ENCODE measurements at places on chromosomes 1 and 21.
A peak's percentile ranks its signal among the peaks of the same experiment; 100 is the strongest.

DNA sequence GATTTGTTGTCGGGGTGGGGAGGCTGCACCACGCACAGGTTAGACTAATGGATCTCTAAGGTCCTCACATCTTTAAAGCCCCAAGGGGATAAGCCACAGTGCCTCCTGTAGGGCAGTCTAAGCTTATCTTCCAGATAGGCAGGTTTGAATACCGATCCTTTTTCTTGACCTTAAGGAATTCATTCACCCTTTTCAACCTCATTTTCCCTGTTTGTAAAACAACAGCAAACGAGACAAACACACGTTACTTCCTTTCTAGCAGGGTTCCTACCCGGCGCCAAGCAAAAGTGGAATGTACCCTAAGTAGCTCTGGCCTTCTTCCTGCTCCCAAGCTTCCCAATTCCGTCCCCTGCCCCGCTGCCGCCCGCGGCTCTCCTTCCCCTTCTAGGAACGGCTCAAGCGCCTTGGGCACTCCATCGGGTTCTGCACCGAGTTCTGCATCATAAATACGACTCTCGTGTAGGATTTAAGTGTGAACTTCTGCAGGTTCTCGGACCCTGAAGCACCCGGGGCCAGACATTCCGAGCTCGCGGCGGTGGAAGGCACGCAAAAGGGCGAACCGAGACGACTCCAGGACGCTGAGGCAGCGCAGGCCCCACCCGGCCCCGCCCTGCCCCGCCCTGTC, 548 bp upstream of the CDC20 start:
- peak; percentile 39 for DNase-seq

- DNase-seq: no peak
These were observed 5.2 kb downstream of the S100A10 start for GRCh38 chr1:151988405-151988923.

GRCh38 chr21:18493422-18493821, 89.8 kb upstream of the TMPRSS15 start:
- DNase-seq: no peak

- DNase-seq: no peak
These were observed 47.3 kb downstream of the SAMD13 start for GRCh38 chr1:84348759-84349158.

- DNase-seq: no peak
These were observed 37.6 kb downstream of the EYA3 start for GRCh38 chr1:28050776-28051175.

GRCh38 chr21:42236014-42236413, 17.1 kb downstream of the ABCG1 start:
- DNase-seq: no peak

DNA sequence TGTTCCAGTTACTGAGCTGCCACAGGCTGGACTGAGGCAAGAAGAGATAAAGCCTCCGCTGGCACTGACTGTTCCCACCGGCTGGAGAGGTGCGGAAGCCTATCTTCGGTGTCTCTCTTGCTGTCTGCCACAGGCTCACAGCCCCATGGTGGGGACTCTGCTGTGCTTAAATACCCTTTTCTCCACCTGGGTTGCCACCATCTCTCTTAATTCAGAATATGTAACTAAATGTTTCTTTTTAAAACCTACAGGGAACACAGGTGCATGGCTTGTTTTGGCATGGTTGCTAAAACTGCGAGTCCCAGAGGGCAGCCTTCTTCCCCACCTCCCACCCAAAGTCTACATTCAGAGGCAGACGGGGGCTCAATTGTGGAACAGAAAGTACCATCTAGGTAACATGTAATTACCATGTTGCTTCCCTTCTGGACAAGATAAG, 8.1 kb upstream of the LBR start:
- no peak for DNase-seq

DNA sequence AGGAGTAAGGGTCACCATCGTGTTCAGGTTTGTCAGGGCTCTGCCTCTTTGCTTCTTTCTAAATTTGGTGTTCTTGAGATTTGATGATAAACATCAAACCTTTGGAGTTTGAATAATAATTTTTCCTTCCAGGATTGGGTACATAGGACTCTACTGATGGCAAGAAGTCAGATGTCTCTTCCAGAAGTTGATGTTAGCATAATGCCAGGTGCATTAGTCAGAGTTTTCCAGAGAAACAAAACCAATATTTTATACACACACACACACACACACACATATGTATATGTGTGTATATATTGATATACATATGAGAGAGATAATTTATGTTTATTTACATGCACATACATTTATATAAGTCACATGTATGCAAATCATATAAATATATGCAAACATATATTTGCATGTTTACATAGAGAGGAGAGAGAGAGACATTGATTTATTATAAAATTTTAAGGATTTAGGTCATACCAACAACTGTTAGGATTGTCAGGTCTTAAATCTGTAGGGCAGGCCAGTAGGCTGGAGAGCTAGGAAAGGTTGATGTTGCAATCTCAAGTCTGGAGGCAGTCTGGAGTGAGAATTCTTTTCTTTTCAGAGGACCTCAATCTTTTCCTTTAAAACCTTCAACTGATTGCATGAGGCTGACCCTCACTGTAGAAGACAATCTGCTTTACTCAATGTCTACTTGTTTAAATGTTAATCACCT, 199.2 kb downstream of the HLX start:
- no peak for DNase-seq

GRCh38 chr1:3444298-3444697, 10.2 kb upstream of the ARHGEF16 start:
- DNase-seq: no peak

- DNase-seq: no peak
These were observed 128.2 kb downstream of the DPYD start for GRCh38 chr1:97792655-97793054.

DNA sequence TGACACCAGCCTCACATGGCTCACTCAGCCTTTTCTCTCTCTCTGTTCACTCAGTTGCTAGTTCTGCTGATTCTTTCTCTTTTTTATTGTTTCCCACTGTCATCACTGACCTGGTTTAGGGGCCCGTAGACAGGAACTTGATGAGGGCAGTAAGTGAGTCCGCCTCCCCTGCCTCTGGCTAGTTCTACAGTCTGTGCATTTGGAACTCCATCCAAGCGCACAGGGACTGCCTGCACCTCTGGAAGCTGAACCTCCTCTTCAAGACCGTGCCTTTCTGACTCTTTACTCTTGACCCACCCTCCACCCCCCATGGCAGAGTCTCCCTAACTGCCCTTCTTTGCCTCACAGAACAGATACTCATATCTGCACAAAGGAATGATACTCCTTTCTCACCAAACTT, 4.2 kb downstream of the TENT5C start:
- no peak for DNase-seq

GRCh38 chr1:173356191-173356762, 120.9 kb upstream of the PRDX6 start:
- DNase-seq: no peak

GRCh38 chr21:43210454-43211071, 41.8 kb downstream of the CRYAA start:
- no peak for DNase-seq

- DNase-seq: no peak
These were observed 11.4 kb upstream of the SPATC1L start for GRCh38 chr21:46195595-46196195.

- peak; percentile 82 for DNase-seq
These were observed 103.4 kb upstream of the VAMP3 start for GRCh38 chr1:7667625-7668218.

GRCh38 chr1:100952104-100952745, 56.3 kb downstream of the SLC30A7 start:
- no peak for DNase-seq

- DNase-seq: no peak
These were observed 22.1 kb downstream of the GRHL3 start for GRCh38 chr1:24341260-24341659.

- DNase-seq: no peak
These were observed 58.0 kb upstream of the ETV3 start for GRCh38 chr1:157196245-157196543.

GRCh38 chr1:220528679-220529501, 954 bp downstream of the MARK1 start:
- no peak for DNase-seq

GRCh38 chr1:69110851-69111250, 456.9 kb upstream of the LRRC7 start:
- no peak for DNase-seq

DNA sequence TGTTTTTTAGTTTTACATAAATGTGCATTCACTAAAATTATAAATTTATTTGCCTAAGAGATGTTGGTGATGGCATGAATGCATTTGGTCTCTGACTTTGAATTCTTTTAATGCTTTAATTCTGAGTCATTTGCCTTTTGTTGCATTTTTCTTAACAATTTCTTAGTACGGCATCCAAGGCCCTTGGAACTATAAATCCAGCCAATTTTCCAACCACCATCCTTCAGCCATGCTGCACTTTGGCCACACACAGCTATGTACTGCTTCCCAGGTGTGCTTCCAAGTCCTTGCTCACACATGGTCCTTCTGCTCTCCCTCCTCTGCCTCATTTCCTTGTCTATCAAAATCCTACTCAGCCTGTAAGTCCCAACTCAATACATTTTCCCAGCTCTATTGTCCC, 161.0 kb downstream of the DHRS3 start:
- no peak for DNase-seq

DNA sequence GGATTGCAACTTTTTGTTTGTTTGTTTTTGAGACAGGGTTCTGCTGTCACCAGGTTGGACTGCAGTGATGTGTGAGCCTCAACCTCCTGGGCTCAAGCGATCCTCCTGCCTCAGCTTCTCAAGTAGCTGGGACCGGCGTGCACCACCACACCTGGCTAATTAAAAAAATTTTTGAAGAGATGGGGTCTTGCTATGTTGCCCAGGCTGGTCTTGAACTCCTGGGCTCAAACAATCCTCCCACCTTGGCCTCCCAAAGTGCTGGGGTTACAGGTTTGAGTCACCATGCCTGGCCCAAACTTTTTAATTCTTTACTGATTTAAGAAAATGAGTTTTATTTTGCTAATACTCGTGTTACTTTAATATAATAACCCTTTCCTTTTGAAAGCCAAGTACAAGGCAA, 31.5 kb upstream of the SERPINC1 start:
- DNase-seq: no peak

GRCh38 chr1:215517441-215517891, 49.6 kb upstream of the KCTD3 start:
- DNase-seq: no peak

DNA sequence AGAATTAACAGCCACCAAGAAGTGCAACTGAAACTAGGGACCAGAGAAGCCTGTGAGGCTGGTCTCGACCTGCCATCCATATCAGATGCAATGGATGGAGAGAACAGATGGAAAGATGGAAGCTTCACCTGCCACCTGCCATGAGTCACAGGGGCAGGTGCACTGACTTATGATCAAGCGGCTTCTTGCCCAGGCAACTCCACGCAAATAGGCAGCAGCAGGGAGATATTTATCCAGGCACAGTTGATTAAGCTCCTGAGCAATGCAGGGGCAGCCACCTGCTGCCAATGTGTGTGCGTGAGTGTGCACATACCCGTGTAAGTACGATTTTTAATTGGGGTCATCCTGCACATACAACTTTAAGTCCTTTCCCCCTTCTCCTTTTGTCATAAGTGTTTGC, 174.2 kb downstream of the PTPRU start:
- DNase-seq: no peak

DNA sequence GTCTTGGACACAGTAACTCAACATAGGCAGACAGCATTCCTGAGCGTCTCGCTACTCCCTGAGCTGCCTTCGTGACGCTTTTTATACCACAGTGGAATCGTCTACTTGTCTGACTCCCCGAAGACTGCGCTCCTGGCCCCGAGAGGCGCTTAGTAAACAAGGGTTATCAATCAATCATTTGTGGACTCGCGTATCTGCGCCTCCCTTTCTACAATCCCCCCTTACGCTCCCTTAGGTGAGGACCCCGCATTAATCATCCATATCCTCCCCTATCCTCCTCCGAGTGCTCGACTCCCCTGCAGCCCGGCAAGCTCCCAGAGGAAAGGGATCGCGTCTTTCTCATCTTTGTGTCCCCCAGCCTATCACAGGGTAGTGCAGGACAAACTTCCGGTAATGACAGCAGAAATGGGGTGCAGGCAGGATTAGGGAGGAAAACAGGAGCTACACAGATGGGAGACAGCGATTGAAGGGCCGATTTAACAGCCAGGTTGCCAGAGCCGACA, 522 bp downstream of the TMEM59 start:
- peak; percentile 38 for DNase-seq

DNA sequence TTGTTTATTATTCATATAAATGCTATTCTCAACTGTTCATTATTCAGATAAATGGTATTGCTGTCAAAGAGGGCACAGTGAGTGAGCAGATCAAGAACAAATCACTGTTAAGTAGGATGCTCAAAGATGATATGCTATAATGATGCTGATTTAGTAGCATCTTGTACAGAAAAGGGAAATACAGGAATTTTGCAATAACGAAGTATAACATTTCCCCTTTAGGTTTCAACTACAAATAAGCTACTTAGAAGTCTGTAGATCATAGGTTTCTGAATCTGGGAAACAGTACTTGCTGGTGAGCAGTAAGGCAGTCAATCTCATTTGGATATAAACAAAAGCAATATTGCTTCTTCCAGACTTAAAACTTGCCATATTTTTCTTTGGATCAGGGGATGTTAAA, 27.3 kb upstream of the RCOR3 start:
- DNase-seq: no peak

GRCh38 chr21:44713130-44713529, 1.8 kb upstream of the TSPEAR start:
- no peak for DNase-seq

DNA sequence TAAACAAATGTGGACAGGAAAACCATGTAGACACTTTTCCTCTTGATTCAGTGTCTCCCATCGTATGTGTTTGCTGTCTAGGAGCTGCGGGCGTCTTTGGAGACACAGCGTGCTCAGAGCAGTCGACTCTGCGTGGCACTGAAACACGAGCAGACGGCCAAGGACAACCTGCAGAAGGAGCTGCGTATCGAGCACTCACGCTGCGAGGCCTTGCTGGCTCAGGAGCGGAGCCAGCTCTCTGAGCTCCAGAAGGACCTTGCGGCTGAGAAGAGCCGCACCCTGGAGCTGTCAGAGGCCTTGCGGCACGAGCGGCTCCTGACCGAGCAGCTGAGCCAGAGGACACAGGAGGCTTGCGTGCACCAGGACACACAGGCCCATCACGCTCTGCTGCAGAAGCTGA, 27.2 kb upstream of the DIP2A start:
- DNase-seq: no peak

- no peak for DNase-seq
These were observed 30.6 kb downstream of the WDR47 start for GRCh38 chr1:109011335-109011734.

- no peak for DNase-seq
These were observed 78.5 kb downstream of the SLC35F3 start for GRCh38 chr1:233982827-233983518.

All from CD4-positive, alpha-beta T cell treated with Interleukin-12 subunit alpha and Interleukin-12 subunit beta, for 1 hour (primary cell).